ENCODE measurements at places on chromosomes 5 and 9.

- no peak for DNase-seq
Measured at GRCh38 chr5:164277720-164278119, 772.3 kb downstream of the MAT2B start.

DNA sequence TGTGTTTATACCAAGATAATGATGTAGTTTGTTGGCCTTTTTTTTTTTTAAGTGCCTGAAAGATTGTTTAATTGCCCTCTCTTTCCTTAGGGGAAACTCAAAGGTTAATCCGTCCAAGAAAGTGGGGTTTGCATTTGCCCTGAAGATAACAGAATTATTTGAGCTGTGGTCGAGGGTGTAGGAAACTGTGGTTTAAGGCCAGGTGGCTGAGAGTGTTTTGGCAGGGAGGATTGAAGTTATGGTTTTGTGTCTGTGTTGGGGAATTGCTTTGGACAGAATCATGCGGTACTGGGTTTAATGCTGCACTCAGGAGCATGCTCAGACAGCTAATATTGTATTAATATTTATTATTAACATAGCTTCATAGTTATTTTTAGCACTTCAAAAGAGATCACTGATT lies 509.8 kb downstream of the EBF1 start:
- no peak for DNase-seq

DNA sequence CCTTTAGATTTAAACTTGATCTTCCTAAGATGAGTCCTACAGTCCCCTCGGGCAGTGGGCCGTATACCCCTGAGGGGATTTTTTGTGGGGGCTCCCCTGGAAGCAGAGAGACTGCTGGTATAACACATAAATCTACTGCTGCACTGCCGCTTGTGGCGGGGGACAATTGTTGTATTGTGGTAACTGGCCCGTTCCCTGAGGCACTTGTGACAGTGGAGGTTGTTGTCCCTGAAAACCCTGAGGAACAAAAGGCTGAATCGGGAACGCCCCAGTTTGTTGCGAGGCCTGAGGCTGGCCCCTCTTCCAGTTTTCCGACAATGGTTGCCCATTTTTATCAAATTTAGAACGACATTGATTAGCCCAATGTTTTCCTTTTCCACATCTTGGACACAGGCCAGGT lies 4.7 kb upstream of the TMEM141 start:
- DNase-seq = no peak

DNA sequence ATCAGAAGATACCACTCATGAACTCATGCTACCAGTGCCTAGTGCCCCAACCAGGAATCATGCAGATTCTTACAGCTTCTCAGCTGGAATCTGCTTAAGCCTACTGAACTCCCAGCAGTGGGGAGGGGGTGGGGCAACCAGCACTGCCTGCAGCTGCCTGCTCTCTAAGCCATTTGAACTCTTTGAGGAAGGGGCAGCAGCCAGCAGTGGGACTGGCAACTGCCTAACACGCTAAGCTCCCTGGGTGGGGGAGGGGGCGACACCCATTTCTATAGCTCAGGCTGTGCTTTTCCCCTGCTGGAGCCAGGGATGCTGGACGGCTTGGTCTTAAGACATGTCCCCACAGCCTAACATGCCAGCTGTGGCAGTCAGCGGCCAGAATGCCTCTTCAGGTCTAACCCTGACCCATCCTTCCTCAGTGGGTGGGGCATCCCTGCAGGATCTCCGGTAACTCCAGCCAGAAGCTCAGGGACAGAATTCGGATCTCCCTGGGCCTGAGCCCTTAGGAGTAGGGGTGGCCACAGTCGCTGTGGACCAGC lies 889.7 kb downstream of the CDH9 start:
- no peak for DNase-seq

GRCh38 chr9:23812673-23813072 lies 13.4 kb downstream of the ELAVL2 start:
- DNase-seq = no peak

- DNase-seq = peak; percentile 48
Measured at GRCh38 chr5:89343666-89344065, 460.7 kb upstream of the MEF2C start.

DNA sequence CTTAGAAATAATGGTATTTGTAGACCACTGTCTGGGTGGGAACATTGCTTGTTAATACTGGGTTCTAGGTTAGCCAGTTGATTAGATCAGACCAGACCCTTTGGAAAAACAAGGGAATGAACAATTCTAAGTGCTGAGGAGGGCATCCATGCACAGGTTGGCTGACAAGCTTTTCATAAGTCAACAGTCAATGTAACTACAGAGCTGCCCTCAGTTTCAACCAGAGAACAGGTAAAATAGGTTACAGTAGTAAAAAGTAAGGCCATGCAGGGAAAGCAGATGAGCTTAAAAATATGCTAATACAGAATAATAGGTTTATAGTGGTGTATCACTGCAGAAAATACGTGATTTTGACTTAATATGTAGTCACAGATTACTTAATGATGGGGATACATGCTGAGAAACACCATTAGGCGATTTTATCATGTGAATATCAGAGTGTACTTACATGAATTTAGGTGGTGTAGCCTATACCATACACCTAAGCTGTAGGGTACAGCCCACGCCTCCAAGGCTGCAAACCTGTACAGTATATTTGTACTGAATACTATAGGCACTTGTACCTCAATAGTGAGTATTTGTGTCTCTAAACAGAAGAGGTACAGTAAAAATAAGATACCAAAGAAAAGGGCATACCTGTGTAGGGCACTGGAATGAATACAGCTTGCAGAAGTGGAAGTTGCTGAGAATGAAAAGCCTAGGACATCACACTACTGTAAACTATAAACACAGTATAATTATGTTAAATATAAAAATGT lies 6.1 kb upstream of the FGF18 start:
- no peak for DNase-seq

- DNase-seq = no peak
Measured at GRCh38 chr9:69370430-69370829, 45.4 kb downstream of the ENTREP1 start.

DNA sequence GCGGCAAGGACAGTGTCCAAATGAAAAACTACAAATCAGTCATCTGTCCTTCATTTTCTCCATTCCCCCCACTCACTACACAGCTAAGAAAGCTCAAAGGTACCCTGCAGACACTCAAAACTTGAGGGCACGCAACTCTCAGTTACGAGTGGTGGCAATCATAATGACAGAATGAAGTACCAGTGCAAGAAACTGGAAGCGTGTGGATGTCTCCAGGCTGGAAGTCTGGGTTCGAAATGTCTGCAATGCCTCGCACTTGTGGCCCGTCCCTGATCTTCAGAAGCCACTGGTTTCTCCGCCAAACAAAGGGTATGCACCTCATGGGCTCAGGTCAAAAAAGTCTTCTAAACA lies 597 bp upstream of the CENPH start:
- no peak for DNase-seq

DNA sequence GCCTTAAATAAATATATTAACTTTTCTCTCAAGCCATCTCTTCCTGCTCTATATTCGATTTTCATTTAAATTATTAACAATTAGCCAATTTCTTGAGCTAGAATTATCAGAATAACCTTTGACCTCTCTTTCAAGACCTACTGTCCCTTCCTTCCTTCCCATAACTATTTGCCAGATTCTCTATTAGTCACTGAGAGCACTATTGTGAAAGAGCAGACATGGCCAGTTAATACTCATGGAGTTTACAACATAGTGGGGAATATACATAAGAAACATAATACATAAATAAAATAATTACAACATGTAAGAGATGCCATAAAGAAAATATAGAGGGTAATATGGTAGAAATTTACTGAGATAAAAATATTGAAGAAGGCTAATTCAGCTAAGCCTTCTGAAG lies 72.1 kb upstream of the CHD1 start:
- DNase-seq = no peak

GRCh38 chr5:96582343-96582742 lies 79.8 kb upstream of the CAST start:
- peak; percentile 31 for DNase-seq

- no peak for DNase-seq
Measured at GRCh38 chr5:149757956-149758355, 27.8 kb downstream of the PPARGC1B start.

DNA sequence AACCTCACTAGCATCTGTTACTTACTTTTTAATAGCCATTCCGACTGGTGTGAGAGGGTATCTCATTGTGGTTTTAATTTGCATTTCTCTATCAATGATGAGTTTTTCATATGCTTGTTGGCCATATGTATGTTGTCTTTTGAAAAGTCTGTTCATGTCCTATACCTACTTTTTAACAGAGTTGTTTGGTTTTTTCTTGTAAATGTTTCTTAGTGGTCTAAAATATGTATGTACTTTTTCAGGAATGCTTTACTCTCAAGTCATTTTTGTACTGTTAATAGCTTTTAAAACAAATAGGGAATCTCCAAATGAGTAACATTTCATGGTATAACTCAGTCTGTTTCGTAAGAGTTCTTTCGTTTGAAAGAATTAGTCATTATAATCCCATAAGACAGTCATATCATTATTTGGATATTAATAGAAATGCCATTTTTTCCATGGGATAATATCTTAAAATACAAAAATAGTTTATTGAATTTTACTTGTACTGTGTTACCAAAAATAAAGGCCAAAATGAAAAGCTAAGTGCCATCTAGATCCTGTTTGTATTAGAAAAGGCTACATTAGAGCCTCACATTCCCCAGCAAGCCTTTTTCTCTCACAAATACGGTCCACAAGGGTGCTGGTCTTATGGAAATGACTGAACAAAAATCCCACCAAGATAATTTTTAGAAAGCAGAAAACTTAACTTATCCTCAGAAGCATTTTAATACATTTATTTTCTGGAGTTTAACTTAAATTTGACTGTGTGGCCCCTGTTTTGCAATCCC lies 247.7 kb downstream of the PJA2 start:
- DNase-seq = no peak

DNA sequence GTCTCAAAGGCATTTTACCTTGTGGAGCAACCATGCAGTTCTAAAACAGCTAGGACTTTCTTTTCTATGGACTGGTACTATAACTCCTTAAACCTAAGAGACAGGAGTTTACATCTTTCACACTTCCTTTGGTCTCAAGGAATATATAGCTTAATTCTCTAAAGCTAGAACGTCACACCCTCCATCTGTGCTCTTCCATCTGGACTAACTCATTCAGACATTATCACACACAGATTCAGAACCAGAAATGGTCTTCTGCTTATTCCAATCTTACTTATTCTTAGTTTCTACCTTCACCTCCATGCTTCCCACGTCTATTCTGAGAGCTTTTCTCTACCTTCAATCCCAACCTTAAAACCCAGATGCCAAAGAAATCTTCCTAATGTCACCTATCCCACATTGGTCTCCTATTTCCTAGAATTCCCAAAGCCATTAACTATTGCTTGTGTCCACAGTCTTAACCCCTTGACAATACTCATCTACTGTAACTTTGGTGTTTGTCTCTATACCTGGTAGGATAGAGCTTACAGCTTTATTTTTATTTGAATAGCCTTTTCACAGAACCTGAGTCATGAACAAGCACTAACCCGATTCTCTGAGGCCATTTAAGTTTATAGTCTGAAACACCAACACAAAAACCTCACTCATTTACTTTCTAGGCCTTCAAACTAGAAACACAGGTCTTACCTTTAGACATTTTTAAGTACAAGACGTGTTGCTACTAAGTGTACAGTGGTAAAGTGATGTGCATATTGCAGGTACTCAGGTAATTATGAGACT lies 22.8 kb downstream of the CSNK1A1 start:
- DNase-seq = no peak
